ENCODE measurements at places on chromosomes 7 and 10.

DNA sequence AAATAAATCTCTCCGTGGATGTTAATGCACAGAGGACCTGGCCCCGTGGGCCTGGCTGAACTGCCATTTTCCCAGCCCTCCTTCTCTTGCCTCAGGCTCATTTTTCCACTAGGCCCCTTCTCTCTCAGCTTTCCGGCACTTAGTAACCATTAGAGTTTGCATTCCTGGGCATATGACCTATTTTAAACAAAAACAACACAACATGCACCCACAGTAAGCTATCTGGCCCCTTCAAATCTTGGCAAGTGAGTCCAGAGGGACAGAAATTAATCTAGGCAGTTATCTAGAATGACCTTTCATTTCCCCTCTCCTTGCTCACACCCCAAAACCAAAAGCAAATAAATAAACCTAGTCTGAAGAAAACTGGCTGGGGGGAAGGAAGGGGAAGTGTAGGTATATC, 11.7 kb downstream of the FBXW4 start:
- DNase-seq, result peak; percentile 31

GRCh38 chr7:672891-673290, 53.6 kb upstream of the DNAAF5 start:
- DNase-seq, result no peak

GRCh38 chr7:31811650-31812461, 124.8 kb downstream of the PPP1R17 start:
- DNase-seq, result peak; percentile 35

DNA sequence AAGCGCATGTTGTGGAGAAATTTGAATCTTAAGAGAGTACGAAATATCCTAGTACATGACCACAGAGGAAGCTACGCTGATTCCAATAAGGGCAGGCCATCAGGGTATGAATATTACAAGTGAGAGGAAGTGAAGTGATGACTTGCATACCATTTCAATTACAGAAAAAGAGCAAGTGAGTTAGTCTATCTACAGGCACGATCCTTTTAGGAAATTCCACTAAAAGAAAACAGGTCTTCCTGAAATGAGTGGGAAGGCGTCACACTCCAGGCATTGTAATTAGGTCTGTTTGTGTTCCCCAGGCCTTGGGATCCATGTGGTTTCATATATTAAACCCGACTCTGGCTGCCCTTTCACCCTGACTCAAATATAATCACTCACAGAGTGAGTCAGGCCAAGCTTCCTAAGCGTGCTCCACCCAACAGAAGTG, 152.5 kb downstream of the SEMA3A start:
- DNase-seq, result peak; percentile 45

DNA sequence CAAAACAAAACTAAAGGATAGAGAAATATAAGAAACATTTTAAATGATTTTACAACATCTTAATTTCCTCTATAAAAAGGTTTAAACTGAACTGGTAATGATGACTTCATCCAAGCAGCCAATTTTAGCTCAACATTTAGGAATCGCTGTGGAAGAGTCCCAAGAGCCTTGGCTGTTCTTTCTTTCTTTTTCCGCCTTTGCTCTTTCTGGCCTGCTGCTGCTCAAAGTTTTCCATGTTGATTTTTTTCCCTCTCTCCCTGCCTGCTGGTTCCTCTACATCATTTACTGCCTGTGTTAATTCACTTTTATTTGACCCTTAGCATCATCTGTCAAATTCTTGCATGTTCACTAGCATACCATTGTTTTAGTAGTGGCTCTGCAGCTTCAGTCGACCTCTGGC, 146.9 kb downstream of the EVX1 start:
- DNase-seq, result no peak

GRCh38 chr7:114979803-114980507, 58.1 kb downstream of the MDFIC start:
- no peak for DNase-seq

GRCh38 chr7:107165341-107165740, 3.5 kb upstream of the HBP1 start:
- no peak for DNase-seq

DNA sequence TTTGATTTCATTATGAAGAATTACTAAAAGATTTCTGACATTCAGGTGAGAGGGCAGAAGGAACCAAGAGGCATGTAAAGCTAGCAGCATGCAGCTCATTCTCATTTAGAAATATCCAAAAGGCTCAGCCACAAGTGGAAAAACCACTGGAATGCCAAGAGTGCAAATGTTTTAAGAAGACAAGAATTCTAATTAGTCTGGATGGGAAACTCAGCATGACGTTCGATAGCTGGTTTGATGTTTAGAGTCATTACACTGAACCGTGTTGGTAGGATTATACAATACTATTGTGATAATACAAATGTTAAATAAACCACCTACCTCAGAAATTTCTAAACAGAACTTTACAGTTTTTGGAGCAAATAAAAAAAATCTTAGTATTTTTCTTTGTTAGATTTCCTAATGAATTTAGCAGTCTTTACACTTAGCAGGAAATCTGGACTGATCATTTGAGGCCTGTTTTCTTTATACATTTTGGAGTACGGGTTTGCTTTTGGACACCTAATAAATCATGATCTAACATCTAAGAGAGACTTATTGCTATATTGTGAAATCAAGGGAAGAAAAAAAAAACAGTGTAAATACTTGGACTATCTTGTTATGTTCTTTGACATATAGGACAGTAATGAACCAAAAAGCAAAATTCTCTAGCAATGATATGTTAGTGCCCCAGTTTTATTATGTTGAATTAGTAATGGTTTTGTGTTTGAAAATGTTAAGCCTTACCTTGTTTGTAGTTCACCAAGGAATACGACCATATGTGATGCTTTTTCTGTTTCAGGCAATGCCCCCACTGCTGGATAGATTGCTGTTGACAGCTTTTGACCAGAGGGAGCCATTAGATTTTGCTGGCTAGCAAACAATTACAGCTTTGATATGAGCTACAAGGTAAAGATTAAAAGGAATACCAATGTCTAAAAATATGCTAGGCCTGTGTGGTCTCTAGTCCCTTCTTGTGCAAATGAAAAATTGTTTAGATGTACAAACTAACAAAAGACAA, 354.1 kb upstream of the SEMA3A start:
- peak; percentile 80 for DNase-seq

GRCh38 chr10:120392245-120392644, 64.8 kb upstream of the PLPP4 start:
- no peak for DNase-seq

GRCh38 chr7:82624337-82624736, 180.8 kb upstream of the CACNA2D1 start:
- DNase-seq, result no peak

GRCh38 chr7:95772771-95773581, 622 bp downstream of the DYNC1I1 start:
- no peak for DNase-seq

- peak; percentile 81 for DNase-seq
Observed at GRCh38 chr10:24723788-24724380, at the start of gene ARHGAP21. ARHGAP21 (minus strand) TSS chr10:24723887; CDS start chr10:24721899, 1,988 bp downstream.

DNA sequence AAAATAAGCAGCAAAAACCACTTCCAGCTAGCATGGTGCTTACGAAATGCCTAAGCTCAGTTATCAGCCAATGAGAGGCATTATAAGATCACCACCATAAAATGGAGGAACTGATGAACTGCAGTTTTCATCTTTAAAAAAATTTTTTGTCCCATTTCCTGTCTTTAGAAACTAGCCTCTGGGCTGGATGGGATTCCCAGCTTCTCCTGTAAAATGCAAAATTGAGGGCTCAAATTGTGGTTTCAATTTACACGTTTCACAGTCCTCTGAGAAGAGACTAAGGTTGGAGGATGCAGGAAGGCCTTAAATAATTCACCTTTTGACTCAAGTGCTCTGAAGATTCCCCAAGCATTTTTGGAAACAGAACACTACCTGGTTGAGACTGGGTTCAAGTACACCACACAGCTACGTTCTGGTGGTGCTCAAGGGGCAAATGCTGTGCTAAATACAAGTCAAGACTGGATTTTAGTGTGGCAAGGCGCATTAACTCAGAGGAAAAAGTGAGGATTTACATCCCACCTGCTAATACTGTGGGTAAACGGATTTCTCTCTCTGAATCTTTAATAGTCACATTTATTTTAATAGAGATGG, 951 bp downstream of the ZNF25 start:
- no peak for DNase-seq

DNA sequence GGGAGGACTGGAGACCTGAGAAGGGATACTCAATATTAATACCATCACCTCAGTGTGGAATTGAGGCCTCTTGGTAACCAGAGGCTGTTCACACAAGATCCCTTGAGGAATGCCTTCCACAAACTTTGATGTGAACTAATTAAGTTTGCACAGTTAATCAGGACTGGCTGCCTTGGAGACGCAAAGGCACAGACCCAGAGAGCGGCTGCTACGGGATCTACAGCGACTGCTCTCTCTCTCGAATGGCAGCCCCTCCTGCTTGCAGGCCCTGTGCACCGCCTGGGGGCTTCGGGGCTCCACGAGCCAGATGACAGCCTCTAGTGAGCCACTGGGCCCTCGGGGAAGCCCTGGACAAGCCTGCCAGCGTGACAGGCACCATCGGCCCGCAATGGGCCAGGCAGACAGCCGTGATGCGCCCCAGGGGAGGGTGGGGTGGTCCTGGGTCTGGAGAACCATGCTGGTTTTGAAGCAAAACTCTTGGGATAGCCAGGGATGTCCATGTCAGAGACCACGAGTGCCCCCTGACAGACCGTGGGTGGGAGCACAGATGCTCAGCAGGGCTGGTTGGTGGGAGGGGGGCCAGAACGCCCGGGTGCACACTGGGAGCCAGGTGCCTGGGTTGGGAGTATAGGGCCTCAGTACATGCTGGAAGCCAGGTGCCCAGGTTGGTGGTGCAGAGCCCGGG, 195.6 kb downstream of the ELFN1 start:
- DNase-seq, result no peak

DNA sequence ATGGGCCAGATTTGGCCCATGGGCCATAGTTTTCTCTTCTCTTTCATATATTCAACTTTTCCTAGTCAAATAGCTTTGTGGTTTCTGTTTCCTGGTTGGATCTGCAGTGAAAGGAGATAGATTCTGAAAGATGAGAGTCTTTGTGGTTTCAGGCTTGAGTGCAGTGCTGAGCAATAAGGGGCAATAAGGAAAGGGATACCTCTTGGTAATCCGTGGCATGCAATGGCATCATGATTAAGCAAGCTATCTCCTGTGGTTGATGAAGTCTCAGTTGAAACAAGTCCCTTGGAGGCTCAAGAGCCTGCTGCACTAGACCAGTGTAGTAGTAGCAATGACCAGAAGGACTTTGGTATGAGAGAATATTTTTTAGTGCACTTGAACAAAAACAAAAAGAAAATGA, 187.7 kb upstream of the CNTNAP2 start:
- no peak for DNase-seq

GRCh38 chr10:78783753-78784152, 285.0 kb upstream of the ZMIZ1 start:
- DNase-seq, result no peak

DNA sequence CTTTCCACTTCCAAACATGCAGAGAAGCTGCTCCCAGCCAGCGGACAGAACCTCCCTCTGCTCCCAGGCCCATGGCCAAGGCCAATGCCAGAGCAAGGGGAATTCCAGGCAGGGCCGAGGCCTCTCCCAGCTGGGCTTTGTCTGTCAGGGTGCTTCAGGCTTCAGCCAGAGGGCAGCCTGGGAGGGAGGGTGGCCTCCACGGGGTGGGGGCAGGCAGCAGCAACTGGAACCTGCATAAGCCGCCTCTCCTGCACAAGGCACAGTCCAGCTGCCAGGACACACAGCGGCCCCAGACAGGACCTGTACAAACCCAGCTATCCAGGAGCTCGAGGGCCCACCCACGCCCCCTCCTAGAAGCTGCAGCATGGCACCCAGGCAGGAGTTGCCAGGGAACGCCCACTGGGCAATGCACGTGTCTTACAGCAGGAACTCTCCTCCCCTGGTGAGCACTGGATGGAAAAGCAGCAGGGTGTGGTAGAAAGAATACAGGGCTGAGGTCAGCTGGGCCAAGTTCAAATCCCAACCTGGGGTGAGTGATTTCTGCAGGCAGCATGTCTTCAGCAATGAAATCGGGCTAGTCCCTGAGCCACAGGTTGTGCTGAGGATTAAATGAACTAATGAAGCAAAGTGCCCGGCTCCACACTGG, 7.6 kb downstream of the FAM53B start:
- peak; percentile 78 for DNase-seq

GRCh38 chr10:51937308-51938140, 238.1 kb upstream of the CSTF2T start:
- DNase-seq, result peak; percentile 69

DNA sequence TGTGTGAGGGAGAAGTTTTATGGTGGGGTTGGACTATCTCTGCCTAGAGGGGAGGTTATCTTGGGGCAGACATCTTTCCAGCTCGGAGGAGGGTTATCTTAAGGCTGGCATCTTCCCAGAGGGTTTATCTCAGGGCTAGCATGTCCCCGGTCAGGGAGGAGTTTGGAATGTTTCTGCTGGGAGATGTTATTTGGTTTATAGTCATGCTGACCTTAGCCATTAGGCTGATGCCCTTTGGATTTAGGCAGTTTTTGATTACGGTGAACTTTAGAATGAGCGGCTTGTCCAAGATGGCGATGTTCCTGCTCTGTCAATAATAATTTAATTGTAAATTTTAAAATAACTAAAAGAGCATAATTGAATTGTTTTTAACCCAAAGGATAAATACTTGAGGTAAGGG, 236.4 kb downstream of the CACNB2 start:
- no peak for DNase-seq

- DNase-seq, result peak; percentile 28
Observed at GRCh38 chr10:57979956-57980355, 287.7 kb downstream of the IPMK start.

DNA sequence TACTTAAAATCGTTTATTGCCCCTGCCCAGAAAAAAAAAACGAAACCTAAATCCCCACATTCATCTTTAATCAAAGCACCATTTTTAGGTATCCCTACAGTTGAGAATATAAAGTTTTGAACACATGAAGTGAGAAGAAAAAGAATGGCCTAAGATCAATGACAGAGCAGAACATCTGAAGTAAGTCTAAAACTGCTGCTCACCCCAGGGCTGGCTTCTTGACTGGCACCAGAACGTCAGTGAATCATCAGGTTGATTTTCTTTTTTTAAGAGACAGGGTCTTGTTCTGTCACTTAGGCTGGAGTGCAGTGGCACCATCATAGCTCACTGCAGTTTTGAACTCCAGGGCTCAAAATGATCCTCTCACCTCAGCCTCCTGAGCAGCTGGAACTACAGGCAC, 24.9 kb downstream of the SHTN1 start:
- DNase-seq, result no peak

GRCh38 chr10:101779544-101780186, 3.6 kb downstream of the NPM3 start:
- peak; percentile 88 for DNase-seq

GRCh38 chr7:7620644-7621210, 19.8 kb upstream of the UMAD1 start:
- DNase-seq, result no peak

Data from trophoblast cell (in vitro differentiated cells and primary cell).